ENCODE measurements at places on chromosomes 1 and 21. TPM values are rescaled to one million over a fixed set of nuclear protein-coding genes. Genes with fewer than 3 reads are reported as not detected.

DNA sequence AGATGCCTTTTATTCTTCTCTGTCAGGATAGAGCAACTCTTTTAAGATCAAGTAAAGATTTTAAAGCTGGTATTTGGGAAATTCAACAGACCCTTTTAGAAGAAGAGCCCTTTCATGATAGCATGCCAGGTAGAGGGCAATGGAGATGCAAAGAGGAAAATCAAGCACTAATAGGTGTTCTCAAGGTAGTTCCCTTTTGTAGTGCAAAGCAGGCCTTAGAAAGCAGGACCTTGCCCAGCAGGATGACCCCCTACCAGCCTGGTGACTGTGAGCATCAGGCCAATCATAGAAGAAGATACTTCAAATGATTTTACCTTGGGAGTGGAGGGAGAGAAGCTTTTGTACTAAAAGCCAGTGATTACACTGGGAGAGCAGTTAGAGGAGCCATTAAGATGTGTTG is 381.4 kb upstream of the ZRANB2 start:
- H3K4me1 ChIP-seq, result peaks cover 6% of the 10 kb centered on the region
- no peak for DNase-seq
- no peak overlapping the region for H3K27ac ChIP-seq
- H3K36me3 ChIP-seq, result no peaks in the 10 kb centered on the region
- H3K4me3 ChIP-seq, result no peak overlapping the region

- no peaks in the 10 kb centered on the region for H3K36me3 ChIP-seq
- H3K4me3 ChIP-seq, result no peak overlapping the region
- DNase-seq, result no peak
- no peaks in the 10 kb centered on the region for H3K27me3 ChIP-seq
Measured at GRCh38 chr1:72094209-72094608, 188.1 kb downstream of the NEGR1 start.

GRCh38 chr1:116806245-116806644 is 52.0 kb downstream of the CD2 start:
- no peaks in the 10 kb centered on the region for H3K27me3 ChIP-seq
- H3K36me3 ChIP-seq, result no peaks in the 10 kb centered on the region
- no peaks in the 10 kb centered on the region for H3K4me1 ChIP-seq
- no peak overlapping the region for H3K4me3 ChIP-seq
- no peak for DNase-seq
- H3K27ac ChIP-seq, result no peak overlapping the region

DNA sequence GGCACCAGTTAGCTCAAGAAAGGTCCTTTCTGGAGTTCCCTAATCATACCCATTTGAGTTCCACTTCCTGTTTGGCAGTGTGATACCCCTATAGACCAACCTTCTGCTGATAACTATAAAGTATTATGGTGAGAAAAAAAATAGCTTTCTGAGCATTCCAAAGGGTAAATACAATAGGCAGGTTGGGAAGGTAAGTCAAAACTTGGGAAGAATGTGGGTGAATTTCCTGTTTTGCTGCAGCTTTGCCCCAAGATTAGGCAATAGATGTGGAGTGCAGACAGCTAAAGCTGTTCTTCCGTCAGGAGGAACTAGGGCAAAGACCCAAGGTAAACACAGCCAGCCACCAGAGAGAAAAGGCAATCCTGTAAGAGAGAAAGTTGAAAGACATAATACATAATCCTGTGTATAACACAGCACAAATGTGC is 49.9 kb upstream of the GUCA2A start:
- no peaks in the 10 kb centered on the region for H3K36me3 ChIP-seq
- no peaks in the 10 kb centered on the region for H3K27me3 ChIP-seq
- no peaks in the 10 kb centered on the region for H3K4me1 ChIP-seq
- no peak for DNase-seq
- H3K4me3 ChIP-seq, result no peak overlapping the region

Gene MAP3K21
- total RNA-seq, result 1.8 TPM
